ENCODE measurements at places on chromosomes 13 and 19. TPM values are rescaled to one million over a fixed set of nuclear protein-coding genes. Genes with fewer than 3 reads are reported as not detected.

- H3K4me3 ChIP-seq, result no peak overlapping the region
- no peaks in the 10 kb centered on the region for H3K27me3 ChIP-seq
- no peak overlapping the region for H3K27ac ChIP-seq
- no peaks in the 10 kb centered on the region for H3K36me3 ChIP-seq
Measured at GRCh38 chr13:33692531-33692930, 125.4 kb upstream of the RFC3 start.

TNFSF11 gene
- total RNA-seq, result 1.0 TPM

GRCh38 chr19:40424637-40425449 is 949 bp downstream of the SERTAD1 start:
- peaks cover 30% of the 10 kb centered on the region for H3K4me1 ChIP-seq
- no peak for DNase-seq
- no peaks in the 10 kb centered on the region for H3K27me3 ChIP-seq
- H3K27ac ChIP-seq, result peak overlapping the region; percentile 95

VAV1 gene
- 167 TPM for total RNA-seq

- H3K27ac ChIP-seq, result no peak overlapping the region
- H3K4me3 ChIP-seq, result no peak overlapping the region
- H3K4me1 ChIP-seq, result no peaks in the 10 kb centered on the region
- no peaks in the 10 kb centered on the region for H3K27me3 ChIP-seq
Measured at GRCh38 chr19:33152176-33152575, 20.3 kb downstream of the WDR88 start.
